ENCODE measurements at places on chromosomes 3 and 15.

DNA sequence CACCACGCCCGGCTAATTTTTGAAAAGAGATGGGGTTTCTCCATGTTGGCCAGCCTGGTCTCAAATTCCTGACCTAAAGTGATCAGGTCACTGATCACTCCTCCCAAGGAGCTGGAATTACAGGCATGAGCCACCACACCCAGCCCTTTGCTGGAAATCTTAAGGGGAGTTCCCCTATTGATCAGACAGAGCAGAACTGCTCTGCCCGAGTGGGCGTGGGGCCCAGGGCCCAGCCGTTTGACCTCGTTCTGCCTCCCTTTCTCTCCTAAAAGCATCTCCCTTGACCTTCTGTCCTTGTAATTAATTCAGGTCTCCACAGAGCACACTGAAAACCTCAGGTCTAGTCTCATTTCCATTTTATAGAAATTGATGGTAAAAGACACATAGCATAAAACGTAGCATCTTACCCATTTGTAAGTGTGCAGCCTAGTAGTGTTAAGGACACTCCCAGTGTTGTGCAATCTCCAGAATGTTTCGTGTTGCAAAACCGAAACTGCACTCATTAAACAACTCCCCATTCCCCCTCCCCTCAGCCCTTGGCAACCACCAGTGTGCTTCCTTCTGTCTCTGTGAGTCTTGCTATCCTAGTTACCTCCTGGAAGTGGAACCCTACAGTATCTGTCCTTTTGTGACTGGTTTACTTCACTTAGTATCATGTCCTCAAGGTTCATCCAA lies 89.3 kb downstream of the SLCO3A1 start:
- peak; percentile 90 for DNase-seq

DNA sequence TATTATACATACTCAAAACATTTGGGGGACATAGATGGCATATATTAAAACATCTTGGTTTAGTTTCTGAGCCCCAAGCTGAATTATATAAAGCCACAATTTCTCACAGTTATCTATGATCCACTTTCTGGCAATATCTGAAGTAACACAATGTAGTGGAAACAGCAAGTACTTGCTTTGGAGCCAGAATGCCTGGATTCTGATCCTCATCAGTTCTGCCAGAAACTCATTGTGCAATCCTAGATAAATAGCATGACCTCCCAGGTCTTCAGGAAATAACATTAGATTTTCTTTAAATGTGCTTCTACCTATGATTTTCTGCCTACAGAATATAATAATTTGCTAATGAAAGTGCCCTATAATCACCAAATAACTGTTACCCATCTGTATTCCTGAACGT lies 544.9 kb downstream of the NAALADL2 start:
- no peak for DNase-seq

GRCh38 chr3:152236716-152237115 lies 32.0 kb upstream of the MBNL1 start:
- no peak for DNase-seq

DNA sequence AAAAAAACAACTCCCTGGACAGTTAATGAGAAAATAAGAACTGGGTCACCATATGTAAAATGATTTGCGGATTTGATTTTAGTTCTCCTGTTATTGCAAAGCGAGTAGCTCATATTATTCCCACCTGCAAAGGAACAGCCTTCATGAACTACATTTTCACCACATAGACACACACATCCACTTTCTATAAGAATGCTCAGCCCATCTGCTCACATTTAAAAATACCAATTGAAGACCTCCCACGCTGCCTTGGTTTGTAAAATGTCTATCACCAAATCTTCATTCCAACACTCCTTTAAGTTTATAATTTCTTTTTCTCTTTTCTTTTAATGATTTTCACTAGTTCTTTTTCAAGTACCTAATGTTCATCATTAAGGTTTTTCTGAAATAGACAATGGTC lies 148.6 kb downstream of the FGF12 start:
- DNase-seq = no peak

DNA sequence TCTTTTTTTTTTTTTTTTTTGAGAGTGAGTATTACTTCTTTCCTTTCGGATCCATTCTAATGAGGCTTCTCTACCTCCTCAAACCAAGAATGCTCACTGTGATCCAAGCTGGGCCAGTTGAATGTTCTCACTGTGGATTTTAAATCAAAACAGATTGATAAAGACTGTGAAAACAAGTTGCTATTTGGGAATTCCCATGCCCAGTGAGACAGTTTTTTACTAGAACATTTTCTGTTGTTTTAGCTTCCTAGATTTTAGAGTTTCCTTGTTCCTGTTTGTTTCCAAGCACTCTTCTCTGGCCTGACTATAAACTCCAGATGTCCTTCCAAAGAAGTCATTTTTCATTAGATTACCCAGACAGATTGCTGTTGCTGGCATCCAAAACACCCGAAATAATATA lies 60.1 kb upstream of the GALNT15 start:
- DNase-seq = no peak

DNA sequence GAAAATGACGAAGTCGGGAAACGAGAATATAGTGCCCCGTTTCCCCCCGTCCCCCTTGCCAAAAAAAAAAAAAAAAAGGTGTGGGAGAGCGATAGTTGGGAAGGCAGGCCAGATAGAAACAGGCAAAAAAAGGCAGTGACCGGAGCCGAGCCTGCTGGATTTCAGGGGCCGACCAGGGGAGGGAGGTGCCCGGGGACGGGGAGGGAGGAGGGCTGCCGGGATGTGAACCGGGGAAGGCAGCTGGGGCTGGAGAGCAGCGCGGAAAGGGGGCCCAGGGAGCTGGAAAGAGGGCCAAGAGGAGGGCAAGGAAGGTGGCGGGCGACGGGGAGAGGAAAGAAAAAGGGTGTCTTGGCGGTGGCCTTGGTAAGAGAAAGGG lies 837 bp downstream of the LRRN1 start:
- DNase-seq = no peak

GRCh38 chr3:58183221-58183620 lies 27.6 kb downstream of the DNASE1L3 start:
- DNase-seq = no peak

DNA sequence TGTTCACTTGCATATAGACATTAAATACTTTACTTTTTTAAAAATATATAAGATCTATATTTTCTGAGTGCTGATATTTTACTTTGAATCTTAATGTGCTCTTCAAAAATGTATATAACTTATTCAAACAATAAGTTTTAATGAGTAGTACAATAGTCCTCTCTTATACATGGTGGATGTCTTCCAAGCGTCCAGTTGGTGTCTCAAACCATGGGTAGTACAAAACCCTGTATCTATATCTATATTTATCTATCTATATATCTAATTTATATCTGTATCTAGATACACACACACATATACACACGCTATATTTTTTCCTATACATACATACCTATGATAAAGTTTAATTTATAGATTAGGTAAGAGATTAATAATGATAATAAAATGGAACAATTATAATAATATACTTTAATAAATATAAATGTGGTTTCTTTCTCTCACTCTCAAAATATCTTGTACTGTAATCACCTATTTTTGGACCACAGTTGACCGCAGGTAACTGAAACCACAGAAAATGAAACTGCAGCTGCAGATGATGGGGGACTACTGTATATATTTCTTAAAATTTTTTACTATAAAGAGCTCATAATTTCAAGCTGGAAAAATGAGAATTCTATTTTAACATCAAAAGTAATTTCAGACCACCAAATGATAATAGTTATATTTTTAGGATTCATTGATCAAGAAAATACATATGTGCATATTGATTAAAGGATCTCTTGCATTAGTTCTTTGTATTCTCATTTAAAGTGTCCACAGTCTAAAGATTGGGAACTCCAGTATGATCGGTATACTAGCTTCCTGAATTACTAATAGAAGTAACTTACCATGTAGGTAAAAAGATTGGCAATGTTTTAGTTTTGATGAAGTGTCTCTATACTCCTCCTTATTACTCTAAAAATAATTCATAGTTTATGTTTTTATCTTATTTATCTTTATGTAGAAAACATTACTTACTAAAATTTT lies 215.1 kb upstream of the MLF1 start:
- no peak for DNase-seq

- no peak for DNase-seq
These were observed 31.6 kb upstream of the CLASP2 start for GRCh38 chr3:33749546-33750210.

GRCh38 chr15:90664650-90665287 lies 52.4 kb upstream of the BLM start:
- no peak for DNase-seq

DNA sequence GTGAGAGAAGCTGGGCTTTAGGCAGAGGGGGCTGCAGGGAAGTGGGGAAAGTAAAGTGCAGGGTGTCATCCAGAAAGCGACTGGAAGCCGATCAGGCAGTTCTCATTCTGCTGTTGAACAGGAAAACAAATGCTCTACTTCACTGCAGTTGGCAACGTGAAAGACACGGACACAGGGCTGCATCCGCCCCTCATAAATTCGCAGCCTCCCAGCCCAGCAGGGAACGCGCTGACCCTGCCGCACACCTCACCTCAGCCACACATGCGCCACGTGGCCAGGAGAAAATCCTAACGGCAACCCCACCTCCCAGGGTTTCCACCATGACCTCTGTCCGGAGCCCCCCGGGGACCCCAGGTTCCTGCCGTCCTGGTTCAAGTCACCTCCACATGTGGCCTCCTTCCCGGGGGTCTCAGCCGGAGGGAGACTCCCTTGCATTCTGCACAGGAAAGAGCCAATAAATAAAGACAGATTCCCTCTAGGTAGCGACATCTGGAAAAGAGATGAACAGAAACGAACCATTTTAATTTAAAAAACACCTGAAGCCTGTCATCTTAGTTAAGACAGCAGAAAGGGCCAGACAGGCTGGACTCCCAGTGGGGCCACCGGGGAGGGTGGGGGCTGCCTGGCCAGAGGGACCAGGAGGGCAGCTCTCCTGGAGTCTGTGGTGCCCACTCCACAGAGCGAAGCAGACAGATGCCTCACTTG lies 118.7 kb downstream of the TMEM266 start:
- no peak for DNase-seq

GRCh38 chr3:17194116-17194515 lies 309.4 kb downstream of the PLCL2 start:
- no peak for DNase-seq

GRCh38 chr3:129439226-129439816 lies 427 bp downstream of the MBD4 start:
- no peak for DNase-seq

DNA sequence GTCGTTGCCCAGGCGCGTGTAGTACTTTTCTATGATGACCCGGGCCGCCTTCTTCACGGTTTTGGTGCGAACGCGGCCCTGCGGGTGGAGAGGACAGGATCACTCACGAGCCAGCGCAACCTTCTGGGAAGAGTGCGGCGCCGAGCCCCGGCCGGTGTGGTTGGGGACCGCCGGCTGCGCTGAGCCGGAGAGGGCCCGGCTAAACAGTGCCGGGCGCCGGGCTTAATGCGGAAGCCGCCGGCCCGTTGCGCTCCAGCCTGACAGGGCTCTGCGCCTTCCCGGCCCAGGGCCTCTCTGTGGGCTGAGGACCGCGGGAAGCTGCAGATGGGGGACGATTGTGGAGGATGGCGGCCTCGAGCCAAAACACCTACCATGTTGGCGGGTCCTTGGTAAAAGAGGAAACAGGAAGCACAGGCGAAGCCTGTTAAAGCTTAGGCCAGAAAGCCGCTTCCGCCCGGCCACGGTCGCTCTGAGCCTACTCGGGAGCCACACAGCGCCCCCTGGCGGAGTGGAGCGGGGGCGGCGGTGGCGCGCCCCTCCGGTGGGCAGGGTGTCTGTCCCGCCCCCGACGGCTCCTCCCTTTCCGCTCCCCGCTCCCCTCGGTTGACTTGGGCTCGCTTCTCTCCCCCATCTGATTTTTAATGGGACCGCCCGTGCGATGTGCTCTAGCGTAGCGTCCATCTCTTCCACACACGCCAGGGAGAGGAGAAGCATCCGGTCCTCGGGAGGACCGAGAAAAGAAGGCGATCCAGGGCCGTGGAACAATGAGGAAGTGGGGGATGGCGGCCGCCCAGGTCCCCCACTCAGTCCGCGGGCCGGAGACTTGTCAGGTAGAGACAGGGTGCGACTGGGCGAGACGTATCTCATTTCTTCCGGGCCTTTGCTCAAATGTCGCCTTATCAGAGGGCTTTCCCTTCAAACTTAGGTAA lies at the start of gene RPS17:
Gene RPS17, minus strand, starts transcription at position 403 of the 929 bp plus-strand sequence. Its CDS starts 29 bp downstream, at position 374.
- peak; percentile 92 for DNase-seq

DNA sequence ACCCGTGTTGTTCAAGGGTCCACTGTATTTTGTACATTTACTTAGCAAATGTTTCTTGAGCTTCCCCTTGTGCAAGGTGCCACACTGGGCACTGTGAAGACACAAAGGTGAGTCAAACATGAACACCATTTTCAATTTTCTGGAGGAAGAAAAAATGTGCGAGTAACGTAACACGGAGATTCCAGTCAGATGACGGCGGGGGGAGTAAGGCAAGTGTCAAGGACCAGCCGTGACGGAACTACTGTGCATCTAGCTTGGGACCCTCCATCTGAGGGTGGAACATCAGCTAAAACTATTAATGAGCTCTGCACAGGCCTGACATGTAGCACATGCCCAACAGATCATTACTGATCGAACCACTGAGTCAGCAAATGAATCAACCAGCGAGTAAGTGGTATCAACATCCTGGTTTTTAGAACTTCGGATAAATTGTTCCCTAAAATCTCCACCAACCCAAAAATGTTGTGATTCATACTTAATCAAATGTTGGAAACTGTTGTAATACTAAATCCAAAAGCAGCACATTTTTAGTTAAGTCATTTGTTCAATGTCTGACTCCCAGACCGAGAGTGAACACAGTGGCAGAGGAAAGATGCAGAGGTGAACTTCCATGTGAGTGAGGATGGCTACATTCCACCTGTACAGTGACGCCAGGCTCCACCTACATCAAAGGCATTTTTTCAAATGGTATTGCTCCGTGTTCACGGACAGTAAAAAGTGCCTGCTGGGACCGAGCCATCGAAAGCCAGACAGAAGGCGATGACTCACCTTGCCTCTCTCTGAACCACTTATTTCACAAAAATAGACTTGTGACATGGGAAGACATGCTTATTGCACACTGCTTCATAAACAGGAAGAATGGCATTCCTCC lies 172.2 kb downstream of the ATP10A start:
- DNase-seq = peak; percentile 62

DNA sequence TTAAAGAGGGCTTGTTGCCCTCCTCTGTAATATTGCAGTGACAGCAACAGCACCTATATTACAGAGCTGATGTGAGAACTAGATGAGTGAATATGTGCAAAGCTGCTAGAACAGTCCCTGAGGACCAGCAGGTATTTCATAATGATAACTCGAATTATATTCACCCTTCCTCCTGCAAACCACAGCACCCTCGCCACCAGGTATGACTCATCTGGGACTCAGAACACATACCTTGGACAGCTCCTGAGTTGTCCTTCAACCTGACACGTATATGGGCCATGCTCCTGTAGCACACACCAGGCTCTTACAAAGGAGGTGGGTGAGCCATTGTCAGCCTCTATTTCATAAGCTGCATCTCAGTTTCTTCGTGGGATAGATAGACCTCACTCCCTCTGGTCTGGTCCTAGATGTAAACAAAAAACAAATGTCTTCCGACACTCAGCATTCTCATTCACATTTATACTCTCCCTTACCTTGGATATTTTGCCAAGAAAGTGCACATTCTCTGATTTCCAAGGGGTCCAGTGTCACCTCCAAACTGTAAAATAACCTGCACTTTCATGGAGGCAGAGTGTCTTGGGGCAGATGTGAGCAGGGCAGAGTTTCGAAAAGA lies 124.5 kb downstream of the TLE3 start:
- no peak for DNase-seq
